Cardiac septum (tissue), 1 donor: ENCODE measurements at places on chromosomes 3 and 15. TPM values are rescaled to one million over a fixed set of nuclear protein-coding genes. Genes with fewer than 3 reads are reported as not detected.

DNA sequence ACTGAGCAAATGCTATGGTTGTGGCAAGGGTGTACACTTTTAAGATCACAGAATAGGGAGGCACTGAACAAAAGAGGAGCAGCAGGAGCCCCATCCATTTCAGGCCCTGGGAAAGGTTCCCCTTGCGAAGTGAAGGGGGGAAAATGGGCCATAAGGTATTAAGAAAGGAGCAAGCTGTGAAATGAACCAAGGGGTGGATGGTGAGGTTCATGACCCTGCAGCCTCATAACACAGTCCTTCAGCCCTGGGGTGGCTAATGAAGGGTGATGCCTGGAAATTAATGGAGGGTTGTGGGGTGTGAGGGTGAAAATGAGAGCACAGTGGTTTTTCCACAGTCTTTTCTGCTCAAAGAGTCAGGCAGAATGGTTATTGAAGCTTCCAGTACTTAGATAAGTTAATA lies 150.1 kb downstream of the PDZRN3 start:
- no peak for DNase-seq

DNA sequence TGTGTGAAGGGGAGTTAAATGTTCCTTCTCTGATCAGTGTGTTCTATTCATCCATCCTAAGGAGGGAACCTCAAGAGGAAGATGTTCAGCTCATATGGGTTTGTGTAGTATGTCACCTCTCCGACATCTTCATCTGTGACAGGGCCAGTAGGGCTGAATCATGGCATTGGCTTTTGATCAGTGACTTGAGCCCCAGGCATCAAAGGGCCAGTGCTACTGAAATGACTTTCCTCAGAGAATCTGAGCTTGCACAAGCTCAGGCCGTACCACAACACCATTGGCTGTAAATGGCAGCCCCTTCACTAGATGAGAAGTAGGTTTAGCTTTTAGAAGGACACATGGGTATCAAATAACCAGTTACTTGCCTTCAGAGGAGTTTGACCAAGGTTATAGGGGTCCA lies 183.2 kb upstream of the NR2E3 start:
- DNase-seq: no peak

- no peak for DNase-seq
Measured at GRCh38 chr3:87996882-87997281, 61.9 kb downstream of the CGGBP1 start.

GRCh38 chr3:11247362-11247761 lies 24.8 kb upstream of the ATG7 start:
- no peak for DNase-seq

GRCh38 chr3:14398797-14399106 lies 3.7 kb upstream of the SLC6A6 start:
- no peak for DNase-seq

GRCh38 chr15:80788536-80788935 lies 9.4 kb downstream of the CEMIP start:
- DNase-seq: no peak

GRCh38 chr15:81117136-81117535 lies 16.9 kb upstream of the CFAP161 start:
- DNase-seq: no peak

GRCh38 chr3:72485641-72486040 lies 362.6 kb downstream of the SHQ1 start:
- DNase-seq: no peak

GRCh38 chr15:89672221-89673164 lies 6.7 kb downstream of the PLIN1 start:
- DNase-seq: peak; percentile 73

GRCh38 chr3:85678713-85679112 lies 719.9 kb downstream of the CADM2 start:
- DNase-seq: no peak

- DNase-seq: no peak
Measured at GRCh38 chr15:56530157-56530556, 65.2 kb upstream of the MNS1 start.

GRCh38 chr15:87518957-87519356 lies 737.6 kb downstream of the NTRK3 start:
- no peak for DNase-seq

DNA sequence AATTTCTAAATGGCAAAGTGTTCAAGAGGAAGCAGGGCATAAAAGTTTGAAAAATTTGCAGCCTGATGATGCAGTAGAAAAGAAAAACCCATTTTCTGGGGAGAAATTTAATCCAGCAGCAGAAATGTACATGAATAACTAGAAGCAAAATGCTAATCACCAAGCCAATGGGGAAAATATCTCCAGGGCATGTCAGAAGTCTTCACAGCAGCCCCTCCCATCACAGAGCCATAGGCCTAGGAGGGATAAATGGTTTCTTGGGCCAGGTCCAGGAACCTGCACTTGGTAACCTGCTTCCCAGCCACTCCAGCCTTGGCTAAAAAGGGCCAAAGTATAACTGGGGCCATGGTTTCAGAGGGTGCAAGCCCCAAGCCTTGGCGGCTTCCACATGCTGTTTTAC lies 22.6 kb downstream of the OSTN start:
- no peak for DNase-seq

GRCh38 chr3:138600100-138600745 lies 6.2 kb upstream of the CEP70 start:
- DNase-seq: no peak

DNA sequence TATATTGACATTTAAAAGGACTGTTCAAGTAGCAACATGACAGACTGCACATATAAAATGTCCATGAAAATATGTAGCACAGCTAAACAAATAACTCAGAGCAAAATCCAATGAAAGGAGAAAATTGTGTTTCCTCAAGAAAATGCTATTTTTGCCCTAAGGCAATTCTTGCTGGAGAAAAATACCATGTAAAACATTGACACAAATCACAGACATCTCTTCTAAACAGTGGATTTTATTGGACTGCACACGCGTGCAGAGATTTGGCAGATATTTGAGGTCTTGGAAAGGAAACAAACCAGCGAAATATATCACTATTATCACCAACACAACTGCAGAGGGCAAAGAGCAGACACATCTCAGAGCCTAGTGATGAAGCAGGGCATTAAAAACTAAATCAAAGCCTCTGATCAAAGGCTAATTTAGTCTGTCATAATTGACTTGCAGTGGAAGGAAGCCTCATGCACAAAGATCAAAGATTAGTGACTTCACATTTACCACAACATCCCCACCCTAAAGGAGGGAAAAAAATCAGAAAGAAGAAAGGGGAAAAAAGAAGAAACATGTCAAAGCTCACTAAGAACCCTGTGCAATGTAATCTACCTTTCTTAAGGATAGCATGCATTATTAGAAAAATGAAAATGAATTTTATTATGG lies 52.4 kb downstream of the CHL1 start:
- no peak for DNase-seq

DNA sequence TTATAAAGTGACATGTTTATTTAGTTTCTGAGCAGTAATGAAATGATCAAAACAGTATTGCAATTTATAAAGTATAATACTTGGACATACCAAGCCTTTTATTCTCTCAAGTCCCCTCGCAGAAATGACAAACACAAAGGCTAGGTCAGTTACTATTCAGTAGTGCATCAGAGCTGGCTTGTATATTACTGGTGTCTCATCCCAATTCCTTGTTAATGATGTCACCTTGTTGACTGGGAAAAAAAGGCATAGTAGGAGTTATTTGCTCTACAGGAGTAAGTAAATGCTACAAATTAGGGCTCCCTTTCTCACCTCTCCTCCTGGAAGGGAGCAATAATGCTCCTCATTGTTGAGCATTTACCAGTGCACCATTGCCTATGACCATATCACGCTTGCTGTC lies 317.6 kb downstream of the CHL1 start:
- no peak for DNase-seq

DNA sequence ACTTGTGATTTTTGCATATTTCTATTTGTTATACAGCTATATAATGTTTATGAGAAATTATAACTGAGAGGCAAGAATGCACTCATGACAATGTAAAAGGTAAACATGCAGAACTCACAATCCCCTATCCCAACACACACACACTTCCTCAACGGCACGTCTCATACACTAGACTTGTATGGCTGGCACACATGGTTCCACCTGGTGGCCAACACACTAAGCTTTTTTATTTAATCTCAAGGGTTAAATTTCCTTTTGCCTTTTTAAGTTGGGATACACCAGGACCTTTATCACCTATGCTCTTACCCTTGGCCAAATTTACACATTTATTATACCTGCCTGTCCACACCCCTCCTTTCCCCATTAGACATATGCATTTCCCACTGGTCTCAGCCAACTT lies 88.6 kb upstream of the PSMD6 start:
- DNase-seq: no peak

DNA sequence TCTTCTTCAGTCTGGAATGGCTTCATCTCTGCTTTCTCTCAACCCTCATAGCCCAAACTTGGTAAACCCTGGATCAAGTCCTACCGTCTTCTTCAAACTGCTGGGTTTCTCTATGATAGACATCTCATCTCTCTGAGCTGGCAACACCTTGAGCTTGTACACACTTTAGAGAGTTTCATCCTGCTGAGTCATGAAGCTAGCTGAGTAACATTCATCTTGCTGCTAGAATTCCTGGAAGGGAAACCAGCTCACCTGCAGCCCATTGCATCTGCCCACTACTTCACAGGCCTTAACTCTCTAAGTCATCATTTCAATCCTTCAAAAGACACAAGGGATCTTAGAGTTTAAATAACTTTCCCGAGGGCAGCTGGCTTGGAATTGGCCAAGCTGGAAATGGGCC lies 175.5 kb upstream of the RORA start:
- no peak for DNase-seq

DNA sequence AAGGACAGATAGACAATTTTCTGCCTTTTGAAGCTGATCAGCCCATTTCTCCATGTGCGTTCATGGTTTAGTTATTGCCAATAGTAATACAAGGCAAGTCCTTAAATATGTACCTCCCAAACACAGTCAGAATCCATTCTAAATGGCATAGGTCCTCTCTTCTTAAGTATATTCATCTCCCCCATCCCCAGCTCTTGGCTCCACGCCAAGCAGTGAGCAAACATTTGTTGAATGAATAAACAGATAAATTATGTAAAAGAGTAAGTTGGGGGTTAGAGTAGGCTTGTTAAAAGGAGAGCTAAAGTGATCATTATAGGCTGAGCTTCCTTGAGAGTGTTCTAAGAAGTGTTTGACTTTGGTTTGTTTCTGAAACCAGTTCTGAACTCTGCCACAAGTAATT lies 241.3 kb downstream of the ITPR1 start:
- no peak for DNase-seq

CEP97 gene
- total RNA-seq: 7.9 TPM

EPHA6 gene
- total RNA-seq: 0.24 TPM

SLC22A13 gene
- total RNA-seq: 0.22 TPM

TMIE gene
- total RNA-seq: 0.51 TPM

CYP8B1 gene
- total RNA-seq: not detected

WNT7A gene
- total RNA-seq: not detected

FGD5 gene
- 15.6 TPM for total RNA-seq

FETUB gene
- total RNA-seq: not detected

KLHL6 gene
- total RNA-seq: 2.2 TPM

STRC gene
- 0.24 TPM for total RNA-seq

KIF7 gene
- total RNA-seq: 5.8 TPM
